ENCODE measurements at places on chromosomes 13 and 19.

- DNase-seq: peak; percentile 94
These were observed 420 bp downstream of the IL17D start for GRCh38 chr13:20703780-20704458.

- DNase-seq: no peak
These were observed 14.6 kb upstream of the ZNF491 start for GRCh38 chr19:11783767-11784166.

- no peak for DNase-seq
These were observed 414.2 kb upstream of the MIR17HG start for GRCh38 chr13:90933097-90933826.

DNA sequence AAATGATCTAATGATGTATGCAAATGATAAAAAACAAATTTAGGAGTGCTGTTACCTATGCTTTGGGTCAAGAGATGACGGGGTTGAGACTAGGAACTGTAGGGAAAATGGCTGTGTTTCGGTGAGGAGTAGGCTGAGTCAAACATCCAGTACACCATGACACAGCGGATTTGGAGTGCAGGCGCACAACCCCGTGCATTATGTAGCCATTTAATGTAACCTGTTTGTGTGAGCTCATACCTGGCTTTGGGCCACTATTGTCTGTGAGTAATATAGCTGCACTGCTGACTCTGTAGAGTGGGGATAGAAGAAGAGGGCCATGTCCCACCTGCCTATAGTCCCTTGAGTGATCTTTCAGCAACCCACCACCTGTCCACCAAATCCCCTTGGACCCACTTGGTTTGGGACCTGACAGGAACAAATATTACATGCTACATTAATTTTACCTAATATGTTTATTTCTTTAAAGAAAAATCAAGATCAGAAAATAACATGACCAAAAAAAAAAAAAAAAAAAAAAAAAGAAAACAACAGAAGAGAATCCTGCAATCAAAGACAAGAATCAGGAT, 95.5 kb upstream of the KLHL1 start:
- DNase-seq: no peak

GRCh38 chr19:27676877-27677276, 1536.1 kb downstream of the UQCRFS1 start:
- no peak for DNase-seq

All from GM12891 (cell line).